ENCODE measurements at places on chromosomes 4 and X. TPM values are rescaled to one million over a fixed set of nuclear protein-coding genes. Genes with fewer than 3 reads are reported as not detected.

SORCS2 gene
- total RNA-seq, result 11.5 TPM

DNA sequence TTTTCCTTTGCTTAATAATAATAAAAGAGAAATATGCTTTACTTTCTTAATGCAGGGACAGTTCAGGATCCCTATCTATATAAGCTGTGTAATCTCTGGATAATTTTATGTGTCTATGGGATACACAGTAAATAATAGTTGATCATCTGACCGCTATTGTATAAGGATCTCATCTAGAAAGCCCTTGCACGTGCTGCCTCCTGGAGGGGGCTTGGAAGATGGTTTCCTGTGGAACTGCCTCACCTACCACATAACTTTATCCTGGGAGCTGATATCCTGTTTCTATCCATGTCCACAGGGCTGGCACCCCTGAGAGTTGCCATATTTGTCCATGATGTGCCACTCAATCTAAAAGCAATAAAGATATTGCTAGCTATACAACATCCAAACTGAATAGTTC lies 139.3 kb upstream of the FRMPD4 start:
- no peak for DNase-seq

GRCh38 chr4:118834070-118834469 lies 1.9 kb downstream of the SEC24D start:
- no peak for DNase-seq

DNA sequence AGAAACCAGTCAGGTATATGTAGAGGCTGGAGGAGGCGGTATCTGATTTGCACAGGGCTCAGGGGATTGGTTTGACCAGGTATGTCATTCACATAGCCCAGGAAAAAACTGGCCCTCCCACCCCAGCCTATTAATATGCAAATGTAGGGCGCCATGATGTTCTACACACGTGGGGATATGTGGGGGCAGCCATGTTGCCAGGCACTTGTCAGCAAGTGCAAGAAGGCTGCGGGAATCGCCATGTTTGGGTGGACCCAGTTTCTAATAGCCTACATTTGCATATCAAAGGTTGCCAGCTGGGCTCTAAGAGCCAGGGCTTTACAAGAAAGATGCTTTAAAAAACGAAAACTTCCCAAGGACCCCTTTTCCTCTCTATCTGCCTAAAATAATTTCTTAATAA lies 335.1 kb downstream of the SMARCA1 start:
- no peak for DNase-seq

GRCh38 chr4:123412091-123412505 lies 15.5 kb downstream of the SPRY1 start:
- no peak for DNase-seq

RAB9B gene
- 1.8 TPM for total RNA-seq

GRCh38 chr4:157291071-157291470 lies 70.5 kb downstream of the GRIA2 start:
- no peak for DNase-seq

EXOC1L gene
- not detected for total RNA-seq

GRCh38 chrX:45363596-45363995 lies 162.9 kb upstream of the DIPK2B start:
- DNase-seq, result no peak

GRCh38 chr4:76654084-76654483 lies 219.1 kb downstream of the SHROOM3 start:
- no peak for DNase-seq

DNA sequence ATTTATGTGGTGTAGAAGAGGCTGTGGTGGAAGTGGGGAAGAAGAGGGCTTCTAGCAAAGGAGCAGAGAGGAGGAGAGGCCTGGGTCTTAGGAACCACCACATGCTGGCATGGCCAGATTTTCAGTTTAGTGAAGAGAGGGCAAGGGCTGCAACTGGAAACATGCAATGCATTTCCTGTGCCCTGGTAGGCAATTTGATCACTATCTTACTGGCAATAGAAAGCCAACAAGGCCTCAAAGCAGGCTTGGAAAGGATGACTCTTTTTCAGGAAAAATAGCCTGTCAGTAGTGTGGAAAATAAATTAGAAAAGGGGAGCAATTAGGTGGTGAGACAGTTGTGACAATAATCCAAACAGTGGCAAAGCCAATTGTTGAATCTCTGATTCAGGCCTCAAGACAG lies 501.9 kb upstream of the ZFP42 start:
- no peak for DNase-seq

- DNase-seq, result no peak
Measured at GRCh38 chr4:167779864-167780263, 312.5 kb upstream of the ANXA10 start.

DNA sequence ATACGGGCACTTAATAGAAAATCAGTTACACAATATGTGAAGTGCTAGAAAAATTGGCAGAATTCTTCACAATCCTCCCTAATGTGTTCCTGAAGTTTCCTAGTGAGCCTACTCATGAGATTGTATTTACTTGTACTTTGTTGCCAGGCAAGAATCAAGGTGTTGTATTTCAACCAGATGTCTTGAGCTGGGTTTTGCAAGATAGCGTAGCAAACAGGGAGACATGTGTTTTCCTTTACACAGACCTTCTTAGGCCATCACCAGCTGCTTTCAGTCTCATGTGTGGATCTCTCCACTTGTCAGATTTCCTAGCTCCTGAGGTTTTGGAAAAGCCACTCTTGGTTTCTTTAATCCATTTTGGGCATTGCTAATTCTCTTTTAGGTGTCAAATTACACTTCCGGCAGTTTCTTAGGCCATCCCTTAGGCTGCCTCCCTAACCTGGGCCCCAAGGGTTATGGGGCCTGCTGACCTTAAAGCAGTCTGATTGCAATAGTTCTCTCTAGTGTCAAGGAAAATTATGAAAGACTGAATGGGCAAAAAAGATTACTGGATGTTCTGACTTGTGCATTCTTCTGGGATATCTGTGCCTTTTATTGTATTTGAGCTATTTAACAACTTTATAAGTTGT lies 12.2 kb upstream of the EDA start:
- DNase-seq, result no peak

STAG2 gene
- 91.2 TPM for total RNA-seq
